ENCODE measurements at places on chromosomes 1 and 21.

DNA sequence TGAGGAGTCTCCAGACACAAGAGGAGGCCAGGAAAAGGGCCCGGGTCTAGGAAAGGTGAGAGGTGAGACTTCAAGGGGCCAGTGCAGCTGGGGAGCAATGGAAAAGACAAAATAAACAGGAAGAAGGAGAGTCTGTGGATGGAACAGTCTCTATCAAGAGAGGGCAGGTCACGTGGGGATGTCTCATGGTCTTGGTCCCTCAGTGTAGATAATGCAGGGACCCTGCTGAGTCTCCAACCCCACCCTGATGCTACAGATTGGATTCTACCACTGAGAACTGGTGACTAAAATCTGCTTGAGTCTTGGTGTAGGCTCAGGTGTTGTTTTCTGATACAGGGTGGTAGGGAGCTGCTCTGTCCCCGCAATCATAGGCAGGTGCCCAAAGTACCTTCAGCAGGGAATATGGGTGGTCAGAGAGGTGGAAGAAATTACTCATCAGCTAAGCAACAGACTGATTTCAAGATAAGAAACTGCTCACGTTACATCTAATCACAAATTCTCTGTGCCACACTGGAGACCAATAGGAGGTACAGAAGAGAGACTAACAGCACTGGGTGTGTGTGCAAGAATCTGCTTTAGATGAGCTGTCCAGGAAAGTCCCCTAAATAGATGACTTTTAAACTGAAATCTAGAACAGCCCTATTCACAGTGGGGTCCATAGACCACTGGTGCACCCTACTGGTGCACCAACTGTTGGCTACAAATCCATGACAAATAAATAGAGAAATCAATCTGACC lies 101.5 kb upstream of the TLR5 start:
- no peak for ATAC-seq

DNA sequence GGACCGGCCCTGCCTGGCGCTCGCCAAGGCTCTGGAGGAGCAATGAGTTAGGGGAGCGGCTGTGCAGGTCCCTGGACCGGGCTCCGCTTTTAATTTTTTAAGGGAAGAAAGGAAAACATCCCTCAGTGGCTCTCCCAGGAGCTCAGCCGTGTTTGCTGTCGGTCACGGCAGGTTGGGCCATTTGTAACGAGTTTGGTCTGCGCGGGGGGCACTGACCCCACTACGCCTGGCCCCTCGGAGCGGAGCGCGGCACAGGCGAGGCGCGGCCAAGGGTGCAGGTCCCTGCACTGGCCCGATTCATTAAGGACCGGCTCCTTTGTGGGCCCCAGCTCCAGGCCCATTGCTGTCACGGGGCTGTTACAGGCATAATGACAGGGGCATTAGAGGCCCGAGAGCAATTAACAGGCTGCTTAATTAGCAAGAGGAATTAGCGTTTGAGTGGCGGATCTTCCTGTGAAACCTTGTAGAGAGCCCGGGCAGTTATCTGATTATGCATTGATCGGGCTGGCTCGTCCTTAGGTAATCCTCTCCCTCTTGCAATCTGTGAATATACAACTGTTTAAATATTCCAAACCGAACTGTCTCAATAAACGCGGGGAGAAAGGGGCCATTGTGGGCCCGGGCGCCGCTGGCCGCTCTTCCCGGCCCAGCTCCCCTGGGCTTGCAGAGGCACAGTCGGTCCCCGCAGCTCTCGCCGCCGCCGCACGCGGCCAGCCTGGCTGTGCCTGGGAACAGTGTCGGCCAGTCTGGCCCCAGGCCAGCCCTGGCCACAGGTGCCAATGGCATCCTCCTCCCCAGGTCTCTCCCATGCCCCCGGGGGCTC lies 56.8 kb downstream of the PRDM16 start:
- ATAC-seq = no peak

GRCh38 chr1:211601982-211602670 lies 23.2 kb upstream of the SLC30A1 start:
- no peak for ATAC-seq

- peak; percentile 83 for ATAC-seq
Measured at GRCh38 chr1:235910357-235911299, 43.9 kb upstream of the LYST start.

DNA sequence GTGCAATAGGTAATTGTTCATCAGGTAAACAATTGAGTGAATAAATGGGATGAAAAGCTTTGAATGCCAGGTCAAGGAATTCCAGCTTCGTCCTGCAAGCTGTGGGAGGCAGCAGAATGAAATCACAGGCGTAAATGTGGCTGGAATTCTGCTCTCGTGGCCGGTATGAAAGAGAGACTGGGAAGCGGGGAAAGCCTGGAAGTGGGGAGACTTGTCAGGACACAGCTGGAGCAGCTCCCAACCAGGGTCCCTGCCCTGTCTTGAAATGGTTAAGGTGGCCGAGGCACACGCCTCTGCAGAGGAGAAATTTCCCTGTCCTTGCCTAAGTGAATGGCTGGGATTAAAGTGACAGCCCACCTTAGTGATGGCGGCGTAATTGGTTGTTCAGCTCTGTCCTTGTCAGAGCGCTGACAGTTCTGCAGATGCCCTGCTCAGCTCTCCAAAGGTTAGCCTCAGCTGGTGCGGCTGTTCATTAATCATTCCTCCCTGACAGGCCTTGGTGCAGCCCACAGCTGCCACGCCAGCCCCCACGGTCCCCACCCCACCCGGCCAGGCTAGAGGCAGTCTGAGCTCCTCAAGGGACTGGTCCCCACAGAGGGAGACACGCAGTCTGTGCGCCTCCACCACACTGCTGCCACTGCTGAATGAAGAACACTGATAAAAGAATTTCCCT lies 398.3 kb upstream of the POU3F1 start:
- ATAC-seq = no peak

DNA sequence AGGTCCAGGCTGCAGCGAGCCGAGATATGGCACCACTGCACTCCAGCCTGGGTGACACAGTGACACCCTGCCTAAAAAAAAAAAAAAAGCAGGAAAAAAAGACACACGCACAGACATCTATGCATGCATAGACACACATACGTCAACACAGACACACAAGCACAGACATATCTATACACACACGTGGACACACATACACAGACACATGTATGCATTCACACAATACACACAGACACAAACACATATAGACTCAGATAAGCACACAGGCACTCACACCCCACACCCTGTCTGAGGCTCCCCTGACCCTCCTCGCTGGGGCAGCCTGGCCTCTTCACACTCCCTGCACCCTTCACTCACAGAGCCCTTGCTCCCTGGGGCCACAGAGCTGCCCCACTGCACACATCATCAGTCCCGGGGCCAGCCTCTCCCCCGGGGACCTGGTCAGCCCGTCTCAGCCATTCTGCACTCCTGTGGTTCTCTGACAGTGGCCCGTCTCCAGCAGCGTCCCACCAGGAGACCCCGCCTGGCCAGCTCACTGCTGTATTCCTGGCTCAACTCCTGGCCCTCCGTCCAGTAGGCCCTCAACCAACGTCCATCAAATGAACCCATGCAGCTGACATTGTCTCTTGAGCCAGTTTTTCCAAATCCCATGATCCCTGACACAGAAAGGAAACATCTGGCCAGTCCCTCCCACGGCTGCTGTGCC lies 4.6 kb upstream of the PRKCZ start:
- ATAC-seq = peak; percentile 8

GRCh38 chr1:94989911-94990473 lies 63.1 kb upstream of the CNN3 start:
- ATAC-seq = no peak

DNA sequence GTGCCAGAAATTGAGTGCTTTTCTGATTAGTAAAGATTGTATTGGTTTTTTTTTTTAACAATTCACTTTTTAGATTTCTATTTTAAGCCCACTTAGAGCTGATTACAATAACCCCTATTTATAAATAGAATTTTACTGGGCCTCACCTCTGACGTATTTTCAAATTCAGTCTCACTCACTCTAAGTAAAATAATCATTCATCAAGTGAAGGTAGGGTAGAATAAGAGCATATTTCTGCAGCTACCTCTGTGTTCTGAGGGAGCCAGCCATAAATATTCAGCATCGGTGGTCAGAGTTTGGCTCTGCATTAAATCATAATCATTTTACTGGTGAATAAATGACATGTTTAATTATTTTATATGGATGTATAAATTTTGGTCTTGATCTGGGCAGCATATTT lies 95.8 kb upstream of the UBE2U start:
- no peak for ATAC-seq

- no peak for ATAC-seq
Measured at GRCh38 chr1:6280761-6281451, 20.0 kb upstream of the GPR153 start.

GRCh38 chr1:162466797-162467196 lies 30.8 kb upstream of the UHMK1 start:
- ATAC-seq = no peak

DNA sequence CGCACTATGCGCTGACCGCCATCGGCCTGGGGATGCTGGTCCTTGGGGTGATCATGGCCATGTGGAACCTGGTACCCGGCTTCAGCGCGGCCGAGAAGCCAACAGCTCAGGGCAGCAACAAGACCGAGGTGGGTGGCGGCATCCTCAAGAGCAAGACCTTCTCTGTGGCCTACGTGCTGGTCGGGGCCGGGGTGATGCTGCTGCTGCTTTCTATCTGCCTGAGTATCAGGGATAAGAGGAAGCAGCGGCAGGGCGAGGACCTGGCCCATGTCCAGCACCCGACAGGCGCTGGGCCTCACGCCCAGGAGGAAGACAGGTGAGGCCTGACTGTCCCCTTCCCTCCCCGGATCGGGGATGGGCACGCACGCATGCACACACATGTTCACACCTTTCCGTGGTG lies 31.9 kb upstream of the FHAD1 start:
- ATAC-seq = no peak

- ATAC-seq = no peak
Measured at GRCh38 chr1:157137408-157138219, 581 bp downstream of the ETV3 start.

- no peak for ATAC-seq
Measured at GRCh38 chr1:73104749-73105148, 822.4 kb upstream of the NEGR1 start.

DNA sequence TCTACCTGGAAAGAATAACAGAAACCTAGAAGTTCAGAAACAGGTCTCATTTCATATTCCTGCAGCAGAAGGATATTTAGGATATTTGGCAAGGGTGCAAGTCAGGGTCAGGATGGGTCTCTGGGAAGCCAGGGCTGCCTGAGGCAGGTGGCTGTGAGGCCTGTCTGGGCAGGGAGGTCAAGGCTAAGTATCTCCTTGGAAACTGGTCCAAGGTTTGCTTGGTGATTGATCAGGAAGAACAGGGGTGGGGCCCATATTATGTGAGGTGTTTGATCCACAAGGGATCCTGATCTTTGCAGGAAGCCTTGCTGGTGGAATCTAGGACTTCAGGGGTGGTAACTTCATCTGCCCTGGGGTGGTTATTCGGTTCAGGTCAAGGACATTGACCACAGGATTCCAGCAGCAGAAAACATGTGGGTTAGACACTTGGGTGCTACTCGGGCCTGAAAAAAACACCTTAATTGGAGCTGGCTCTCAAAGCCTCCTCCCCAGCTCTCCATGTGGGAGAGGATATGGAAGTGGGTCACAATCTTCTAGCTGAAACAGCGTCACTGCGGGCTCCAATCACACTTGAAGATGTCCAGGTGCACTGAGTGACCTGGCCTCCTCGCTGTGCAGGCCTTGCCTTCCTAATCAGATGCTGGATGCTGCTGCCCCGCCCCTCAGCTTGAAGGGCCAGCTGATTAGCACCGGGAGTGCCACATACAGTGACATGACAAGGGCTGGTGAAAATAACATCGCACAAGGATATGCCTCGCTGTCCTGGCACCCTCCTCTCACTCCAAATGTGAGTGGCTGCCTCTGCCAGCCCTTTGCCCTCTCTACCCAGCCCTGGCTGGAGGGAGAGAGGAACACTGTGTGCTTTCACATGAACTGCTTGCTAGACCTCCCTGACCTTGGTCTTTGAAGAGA lies 8.7 kb downstream of the CTNNBIP1 start:
- ATAC-seq = no peak

DNA sequence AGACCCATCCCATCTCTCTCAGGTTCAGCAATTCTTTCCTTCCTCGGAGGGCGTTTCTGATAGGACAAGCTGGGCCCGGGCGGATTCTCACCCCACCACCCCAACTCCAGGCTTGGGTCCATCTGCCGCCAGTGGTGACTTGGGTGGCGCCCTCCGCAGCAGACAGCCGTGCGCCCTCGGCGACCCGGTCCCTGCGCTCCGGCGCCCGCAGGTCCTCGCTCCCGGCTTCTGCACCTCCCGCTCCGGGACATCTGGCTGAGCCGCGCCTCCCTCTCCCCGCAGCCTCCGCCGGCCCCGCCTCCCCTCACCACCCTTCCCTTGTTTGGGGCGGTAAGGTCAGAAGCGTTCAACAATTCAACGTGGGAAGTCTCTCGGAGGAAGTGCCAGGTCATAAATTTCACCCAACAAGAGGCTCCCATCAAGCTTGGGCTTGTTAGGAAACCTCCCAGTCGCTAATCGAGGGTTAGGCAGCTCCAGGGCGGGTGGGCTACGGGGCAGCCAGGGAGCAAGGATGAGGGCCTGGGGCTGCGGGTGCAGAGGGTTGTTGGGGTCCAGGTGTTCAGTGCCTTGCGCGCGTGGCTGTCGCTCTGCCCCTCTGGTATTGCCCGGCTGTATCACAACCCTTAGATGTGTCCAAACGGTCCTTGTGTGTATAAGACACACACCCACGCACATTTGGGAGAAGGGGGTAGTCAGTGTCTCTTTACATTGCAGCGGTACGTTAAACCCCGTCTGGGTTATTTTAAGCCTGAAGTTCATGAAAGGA lies 39.8 kb downstream of the OLIG1 start:
- ATAC-seq = peak; percentile 13

DNA sequence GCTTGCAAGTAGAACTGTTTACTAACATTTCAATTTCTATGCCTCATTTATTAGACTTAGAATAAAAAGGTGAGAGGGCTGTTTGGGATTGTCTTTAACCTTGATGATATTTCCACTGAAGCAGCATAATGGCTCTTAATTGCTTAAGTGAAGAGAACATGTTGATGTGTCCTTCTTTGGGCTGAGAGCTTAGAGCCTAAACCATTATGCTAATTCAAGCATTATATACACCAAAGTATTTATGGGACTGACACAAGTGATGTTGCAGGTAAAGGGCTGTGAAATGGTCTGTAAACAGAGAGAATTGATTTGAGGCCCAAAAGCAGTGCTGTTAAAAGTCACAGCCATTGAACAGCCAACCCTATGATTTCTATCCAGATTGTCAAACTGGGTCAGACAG lies 113.9 kb downstream of the ATG4C start:
- ATAC-seq = no peak

GRCh38 chr21:32748529-32748928 lies 20.7 kb upstream of the SYNJ1 start:
- no peak for ATAC-seq

DNA sequence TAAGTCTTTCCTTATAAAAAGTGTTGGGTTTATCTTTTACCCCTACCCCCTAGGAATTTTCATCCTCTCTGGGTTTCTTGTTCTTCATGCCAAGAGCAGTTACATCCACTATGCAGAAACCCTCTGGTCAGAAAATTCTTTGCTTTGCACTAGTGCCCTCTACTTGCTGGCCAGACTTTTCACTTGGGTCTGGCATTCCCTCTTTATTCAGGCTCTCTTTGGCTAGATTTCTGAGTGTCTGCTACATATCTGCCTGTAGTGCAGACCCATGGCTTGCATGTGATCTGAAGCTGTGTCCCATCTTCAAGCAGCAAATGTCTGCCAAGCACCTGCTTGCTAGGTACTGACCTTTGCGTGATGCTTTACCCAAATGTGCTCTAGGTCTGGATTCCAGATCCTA lies 237.0 kb downstream of the GPATCH2 start:
- ATAC-seq = no peak

GRCh38 chr1:174968750-174969244 lies 30.9 kb upstream of the CACYBP start:
- no peak for ATAC-seq

GRCh38 chr1:212700892-212701819 lies 1.5 kb upstream of the BATF3 start:
- ATAC-seq = peak; percentile 63

- no peak for ATAC-seq
Measured at GRCh38 chr1:231062500-231063270, 22.6 kb upstream of the FAM89A start.
